ENCODE measurements at places on chromosomes 5 and 9. TPM values are rescaled to one million over a fixed set of nuclear protein-coding genes. Genes with fewer than 3 reads are reported as not detected.

PTGDS gene
- total RNA-seq = not detected

C1QTNF3 gene
- 0.28 TPM for total RNA-seq

SMIM33 gene
- not detected for total RNA-seq

TAF11L10 gene
- not detected for total RNA-seq

DIRAS2 gene
- total RNA-seq = not detected

CDH12 gene
- total RNA-seq = not detected

CDKN2B gene
- total RNA-seq = 5.6 TPM

TRPM3 gene
- not detected for total RNA-seq

- DNase-seq = no peak
Measured at GRCh38 chr9:134328841-134329575, 2.8 kb downstream of the RXRA start.

DNA sequence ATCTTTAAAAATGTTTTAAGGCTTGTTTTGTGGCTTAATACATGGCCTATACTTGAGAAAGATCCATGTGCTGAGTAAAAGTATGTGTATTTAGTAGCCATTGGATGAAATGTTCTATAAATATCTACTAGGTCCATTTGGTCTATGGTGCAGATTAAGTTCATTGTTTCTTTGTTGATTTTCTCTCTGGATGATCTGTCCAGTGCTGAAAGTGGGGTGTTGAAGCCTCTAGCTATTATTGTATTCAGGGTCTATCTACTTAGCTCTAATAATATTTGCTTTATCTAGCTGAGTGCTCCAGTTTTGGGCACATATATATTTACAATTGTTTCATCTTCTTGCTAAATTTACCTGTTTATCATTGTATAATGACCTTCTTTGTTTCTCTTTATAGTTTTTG, 272.2 kb upstream of the NR4A3 start:
- DNase-seq = no peak

DNA sequence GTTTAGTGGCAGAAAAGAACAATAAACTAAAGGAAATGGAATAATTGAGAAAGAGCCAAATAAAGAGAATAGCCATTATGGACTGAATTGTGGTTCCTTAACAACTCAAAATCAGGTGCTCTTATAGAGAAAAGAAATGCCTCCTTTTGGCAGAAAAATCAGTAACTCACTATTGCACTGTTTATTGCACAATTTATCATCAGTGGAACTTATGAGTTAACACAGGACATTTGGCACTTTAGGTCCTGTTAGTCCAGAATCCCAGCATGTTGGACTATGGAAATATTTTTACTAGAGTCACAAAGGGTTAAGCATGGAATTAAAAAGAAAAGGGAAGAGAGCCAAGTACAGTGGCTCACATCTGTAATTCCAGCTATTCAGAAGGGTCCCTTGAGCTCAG, 53.8 kb upstream of the JMY start:
- no peak for DNase-seq

- DNase-seq = peak; percentile 46
Measured at GRCh38 chr5:150301170-150301505, 1.6 kb downstream of the ARSI start.

DNA sequence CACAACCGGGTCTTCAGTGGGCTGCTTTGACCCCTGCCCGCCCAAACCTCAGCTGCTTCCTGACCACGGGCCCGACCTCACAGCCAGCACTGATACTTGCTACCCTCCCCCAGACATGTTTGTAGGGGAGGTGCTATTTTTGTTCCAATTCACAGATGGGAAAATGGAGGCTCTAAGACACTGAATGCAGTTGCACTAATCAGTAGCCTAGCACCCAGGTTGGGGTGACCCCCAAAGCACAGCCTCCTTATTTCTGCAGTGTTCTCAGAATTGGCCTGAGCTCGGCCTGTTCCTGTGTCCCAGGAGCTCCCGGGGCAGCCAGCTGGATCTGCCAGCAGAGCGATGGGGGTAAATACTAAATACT, 22.6 kb downstream of the LAMC3 start:
- no peak for DNase-seq

GRCh38 chr5:166883016-166883415, 1408.4 kb upstream of the WWC1 start:
- no peak for DNase-seq

DNA sequence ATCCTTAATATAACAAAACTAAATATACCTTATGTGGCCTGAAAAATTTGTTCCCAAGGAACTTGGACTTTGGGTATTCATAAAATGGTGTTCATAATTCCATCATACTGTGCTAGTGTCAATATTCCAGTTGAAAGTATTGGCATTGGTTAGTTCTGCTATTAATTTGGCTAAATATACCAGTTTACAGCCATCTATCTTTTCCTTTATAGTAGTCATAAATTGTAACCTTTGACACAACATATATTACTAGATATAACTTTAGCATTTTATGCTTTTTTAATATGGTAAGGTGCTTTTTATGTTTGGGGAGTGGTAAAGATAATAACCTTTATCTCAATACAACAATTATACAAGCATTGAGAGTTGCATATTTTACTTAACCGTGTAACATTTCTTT, 23.7 kb downstream of the SPATA31D1 start:
- no peak for DNase-seq

DNA sequence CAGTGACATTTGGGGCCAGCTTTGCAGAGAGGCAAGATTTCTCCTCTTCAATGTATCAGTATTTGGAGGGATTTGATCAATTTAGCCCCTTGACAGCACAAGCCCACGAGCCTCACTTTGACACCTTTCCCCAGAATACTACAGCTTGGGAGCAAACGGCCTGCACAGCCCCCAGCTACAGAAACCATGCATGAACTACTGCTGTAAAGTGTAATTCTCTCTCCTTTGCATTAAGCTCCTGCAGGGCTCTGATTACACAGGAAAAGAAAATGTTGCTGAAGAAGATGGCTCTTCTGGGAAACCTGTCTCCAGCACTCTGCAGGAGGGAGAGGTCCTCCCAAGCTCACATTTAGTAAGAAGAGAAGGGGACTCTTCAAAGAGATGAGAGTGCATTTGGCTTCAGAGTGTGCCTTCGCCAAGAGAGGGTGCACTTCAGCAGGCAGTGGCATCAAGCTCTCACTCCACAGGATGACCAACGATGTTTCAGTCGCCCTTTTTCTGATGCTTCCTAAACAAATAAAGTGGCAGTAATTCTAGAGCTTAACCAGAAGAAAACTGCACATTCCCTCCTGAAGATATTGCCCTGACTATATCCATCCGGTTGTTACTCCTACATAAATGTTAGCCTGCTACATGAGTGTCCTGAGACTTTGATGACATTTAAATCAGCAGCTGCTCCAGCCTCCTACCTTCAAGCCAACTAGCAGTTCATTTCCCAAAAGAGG, 272.2 kb downstream of the AUH start:
- peak; percentile 73 for DNase-seq

GRCh38 chr5:150146862-150147601, 8.6 kb downstream of the PDGFRB start:
- no peak for DNase-seq

GRCh38 chr5:8905021-8905420, 640.9 kb downstream of the SEMA5A start:
- peak; percentile 45 for DNase-seq

- DNase-seq = peak; percentile 92
Measured at GRCh38 chr5:132293992-132294727, at the start of gene SLC22A4. SLC22A4 (plus strand) TSS chr5:132294394; CDS start chr5:132294617, 223 bp downstream.

DNA sequence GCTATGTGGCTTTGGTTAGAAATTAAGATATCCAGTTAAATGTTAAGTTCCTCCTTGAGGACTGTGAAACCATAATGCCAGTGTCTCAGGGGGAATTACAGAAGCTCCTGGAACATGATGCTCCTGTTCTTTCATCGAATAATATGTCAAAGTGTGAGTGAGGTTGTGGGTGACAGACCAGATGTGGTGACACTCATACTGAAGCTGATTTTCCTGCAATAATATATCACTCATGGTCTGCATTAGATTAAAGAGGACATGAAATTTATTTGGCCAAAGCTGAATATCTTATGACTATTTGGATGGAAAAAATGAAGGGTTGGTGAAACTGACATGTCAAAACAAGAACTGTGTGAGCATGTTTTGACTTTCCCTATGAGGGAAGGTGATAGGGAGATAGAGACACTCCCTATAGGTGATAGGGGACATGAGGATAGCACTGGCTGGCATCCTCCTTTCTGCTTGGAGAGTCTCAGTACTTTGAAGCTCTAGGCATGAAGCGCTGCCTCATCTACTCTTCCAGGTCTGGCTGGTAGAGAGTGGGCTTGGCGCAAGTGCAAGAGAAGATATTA, 173.5 kb downstream of the ARHGEF28 start:
- DNase-seq = no peak

- no peak for DNase-seq
Measured at GRCh38 chr5:156446526-156446925, 119.6 kb downstream of the SGCD start.

GRCh38 chr5:148934895-148935400, 108.5 kb downstream of the ADRB2 start:
- peak; percentile 35 for DNase-seq

GRCh38 chr5:72658161-72658560, 151.0 kb upstream of the ZNF366 start:
- no peak for DNase-seq

DNA sequence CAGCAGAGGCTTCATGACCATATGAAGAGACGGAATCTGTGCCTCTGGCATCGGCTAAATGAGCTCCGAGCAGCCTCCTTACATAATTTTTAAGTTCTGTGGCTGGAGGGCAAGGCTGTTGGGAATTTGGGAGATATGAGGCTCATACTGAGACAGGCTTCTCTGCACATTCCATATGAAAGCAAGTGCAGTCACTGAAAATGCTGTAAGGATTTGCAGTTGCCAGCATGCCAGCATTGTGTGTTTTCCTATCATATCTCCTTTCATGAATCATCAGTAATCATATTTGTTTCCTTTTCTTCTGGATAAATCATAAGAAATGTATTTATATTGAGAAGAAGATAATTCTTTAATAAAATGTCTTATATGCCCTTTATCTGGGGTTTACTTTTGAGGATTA, 775.4 kb downstream of the SEMA5A start:
- DNase-seq = no peak

DNA sequence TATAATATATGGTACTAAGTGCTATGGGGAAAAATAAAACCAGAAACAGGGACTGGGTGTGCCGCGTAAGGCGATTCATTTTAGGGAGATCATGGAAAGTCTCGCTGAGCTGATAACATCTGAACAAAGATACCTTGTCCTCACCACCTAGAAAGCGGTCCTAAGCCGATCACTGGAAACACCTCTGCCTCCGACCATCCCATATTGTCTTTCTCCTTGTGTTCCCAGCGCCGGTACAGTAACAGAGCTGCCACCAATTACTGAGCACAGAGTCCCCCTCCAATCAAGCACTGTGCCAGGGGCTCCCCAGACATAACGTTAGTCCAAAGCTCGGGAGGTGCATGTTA, 704 bp downstream of the CCDC112 start:
- no peak for DNase-seq

- no peak for DNase-seq
Measured at GRCh38 chr9:110464321-110464720, 115.2 kb downstream of the SVEP1 start.

GRCh38 chr5:108772626-108773025, 24.9 kb downstream of the FER start:
- DNase-seq = no peak

DNA sequence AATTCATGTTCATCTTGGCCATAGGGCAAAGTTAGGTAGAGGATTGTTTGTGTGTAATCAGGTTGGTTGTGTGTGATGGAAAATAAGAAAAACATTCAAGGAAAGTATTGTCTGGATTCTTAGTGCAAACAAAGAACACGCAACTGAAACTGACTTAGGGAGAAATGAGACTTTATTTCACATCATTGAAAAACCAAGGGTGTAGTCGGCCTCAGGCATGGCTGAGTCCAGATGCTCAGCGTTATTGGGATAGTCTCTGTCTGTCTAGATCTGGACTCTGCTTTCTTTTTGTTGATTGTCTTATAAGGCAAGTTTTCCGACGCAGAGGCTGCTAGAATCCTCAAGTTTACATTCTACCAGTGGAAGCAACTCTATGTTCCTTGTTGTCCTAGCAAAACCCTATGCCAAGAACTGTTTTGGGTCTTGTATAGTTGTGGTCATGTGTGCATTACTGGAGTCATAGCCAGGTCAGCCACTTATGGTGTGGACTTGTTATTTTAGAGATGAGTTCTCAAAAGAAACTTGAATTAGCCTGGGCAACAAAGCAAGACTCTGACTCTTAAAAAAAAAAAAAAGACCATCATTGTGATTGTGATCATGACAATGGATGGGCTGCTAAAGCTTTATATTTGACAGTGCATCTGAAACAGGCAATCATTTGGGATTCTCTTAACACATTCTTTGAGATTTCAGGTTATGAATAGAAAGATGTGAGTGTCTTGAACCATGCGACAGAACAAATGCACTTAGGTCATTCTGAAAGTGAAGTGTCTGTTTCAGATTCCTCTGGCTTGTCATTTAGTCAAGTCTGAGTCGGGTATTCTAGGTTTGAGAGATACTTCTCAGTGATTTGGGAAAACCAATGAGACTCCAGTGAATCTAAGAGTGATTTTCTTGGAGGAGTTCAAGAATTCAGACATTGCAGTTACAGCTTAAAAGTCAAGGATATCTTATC, 82.6 kb downstream of the DOCK2 start:
- DNase-seq = no peak

GRCh38 chr9:96236854-96237550, 65.0 kb downstream of the HSD17B3 start:
- DNase-seq = no peak
